Smooth muscle cell of the umbilical artery (primary cell): ENCODE measurements at places on chromosomes 4 and X. TPM values are rescaled to one million over a fixed set of nuclear protein-coding genes. Genes with fewer than 3 reads are reported as not detected.

Gene SH2D1A
- total RNA-seq, result not detected in 2 replicates

Gene SLC26A1
- under 0.01 and 0.09 TPM in 2 replicates for total RNA-seq

Gene PAGE5
- not detected in 2 replicates for total RNA-seq

Gene TMPRSS11A
- not detected in 2 replicates for total RNA-seq

Gene SPIN2A
- 0.23 and 0.30 TPM in 2 replicates for total RNA-seq

Gene BMPR1B
- total RNA-seq, result 0.30 and 0.74 TPM in 2 replicates

Gene NPY5R
- not detected in 2 replicates for total RNA-seq

Gene PPA2
- total RNA-seq, result 71.3 and 72.5 TPM in 2 replicates

Gene DCAF4L1
- under 0.01 and 0.23 TPM in 2 replicates for total RNA-seq

Gene DUSP21
- total RNA-seq, result not detected in 2 replicates

Gene CHRDL1
- 0.14 TPM in 1 of 2 replicates, not detected in the other for total RNA-seq
